ENCODE measurements at places on chromosomes 5 and 9.

DNA sequence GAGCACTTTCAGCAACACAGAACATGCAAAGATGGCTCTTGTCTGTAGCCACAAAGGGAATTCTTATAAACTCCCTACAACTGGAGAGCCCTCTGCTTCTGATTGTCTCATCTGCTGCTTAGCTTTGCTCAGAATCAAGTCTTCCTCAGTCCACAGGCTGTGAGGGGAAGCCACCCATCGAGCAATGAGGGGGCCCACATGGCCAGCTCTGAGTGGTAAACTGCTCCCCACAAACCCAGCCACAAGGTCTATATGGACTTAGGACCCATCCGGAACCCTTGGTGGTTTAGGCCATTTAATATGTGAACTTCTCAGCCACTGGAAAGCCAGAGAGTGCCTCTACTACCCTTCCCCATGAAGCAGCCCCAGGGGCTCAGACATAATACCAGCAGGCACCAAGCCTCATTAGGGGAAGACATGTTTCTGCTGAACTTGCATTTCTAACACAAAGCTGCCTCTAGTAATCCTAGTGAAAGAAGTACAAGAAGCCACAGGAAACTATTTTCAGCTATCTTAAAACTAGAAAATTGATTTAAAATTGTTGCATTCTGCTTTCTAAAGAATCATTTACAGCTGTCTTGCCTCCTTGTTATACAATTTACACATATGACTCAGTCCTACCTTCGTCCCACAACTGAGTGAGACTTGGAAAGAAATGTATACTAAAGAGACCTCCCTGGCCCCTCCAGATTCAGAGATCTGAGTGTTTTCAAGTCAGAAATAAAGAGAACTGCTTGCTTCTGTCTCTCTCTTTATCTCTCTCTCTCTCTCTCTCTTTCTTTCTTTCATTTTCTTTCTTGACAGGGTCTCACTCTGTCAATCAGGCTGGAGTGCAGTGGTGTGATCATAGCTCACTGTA lies 90.2 kb downstream of the ESM1 start:
- DNase-seq = no peak

GRCh38 chr9:99296291-99296951 lies 74.3 kb downstream of the SEC61B start:
- peak; percentile 6 for DNase-seq

GRCh38 chr5:67012171-67012570 lies 184.4 kb downstream of the CD180 start:
- no peak for DNase-seq

GRCh38 chr9:88733651-88734421 lies 198.9 kb downstream of the NXNL2 start:
- DNase-seq = no peak

GRCh38 chr5:67353500-67354450 lies 157.2 kb upstream of the CD180 start:
- DNase-seq = no peak

- DNase-seq = no peak
Observed at GRCh38 chr5:17951392-17952169, 317.3 kb downstream of the TAF11L14 start.

DNA sequence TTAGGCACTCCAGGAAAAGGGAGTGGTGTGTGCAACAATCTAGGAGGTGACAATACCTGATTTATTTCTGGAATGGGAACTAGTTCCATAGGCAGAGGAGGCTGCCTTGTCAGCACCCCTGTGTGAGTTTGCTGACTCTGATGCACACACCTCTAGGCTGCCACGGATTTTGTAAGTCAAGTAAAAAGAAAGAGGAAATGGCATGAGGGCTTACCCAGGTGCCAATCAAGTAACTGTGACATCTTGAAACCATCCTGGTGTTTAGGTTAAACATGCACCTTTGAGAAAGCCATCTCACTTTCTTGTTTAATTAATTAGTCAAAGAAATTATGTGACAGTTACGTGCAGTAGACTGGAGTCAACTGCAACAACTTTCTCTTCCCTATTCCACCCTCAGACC lies 32.3 kb upstream of the FAM81B start:
- DNase-seq = no peak

DNA sequence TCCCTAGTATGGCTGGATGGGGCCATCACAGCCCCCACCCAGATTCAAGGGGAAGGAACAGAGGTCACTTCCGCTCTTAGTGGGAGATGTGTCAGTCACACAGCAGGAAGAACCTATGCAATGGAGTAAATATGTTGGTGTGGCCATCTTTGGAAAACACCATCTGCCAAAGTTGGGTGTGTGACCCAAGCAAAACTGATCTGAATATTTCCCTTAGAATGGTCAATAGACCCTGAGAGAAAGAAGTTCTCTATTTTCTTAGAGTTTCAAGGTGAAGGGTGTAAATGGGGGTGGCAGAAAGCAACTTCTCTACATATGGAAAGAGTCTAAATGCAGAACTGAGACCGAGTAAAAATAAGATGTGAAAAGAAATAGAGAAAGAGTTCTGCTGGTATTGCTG lies 212.7 kb downstream of the ESM1 start:
- DNase-seq = no peak

DNA sequence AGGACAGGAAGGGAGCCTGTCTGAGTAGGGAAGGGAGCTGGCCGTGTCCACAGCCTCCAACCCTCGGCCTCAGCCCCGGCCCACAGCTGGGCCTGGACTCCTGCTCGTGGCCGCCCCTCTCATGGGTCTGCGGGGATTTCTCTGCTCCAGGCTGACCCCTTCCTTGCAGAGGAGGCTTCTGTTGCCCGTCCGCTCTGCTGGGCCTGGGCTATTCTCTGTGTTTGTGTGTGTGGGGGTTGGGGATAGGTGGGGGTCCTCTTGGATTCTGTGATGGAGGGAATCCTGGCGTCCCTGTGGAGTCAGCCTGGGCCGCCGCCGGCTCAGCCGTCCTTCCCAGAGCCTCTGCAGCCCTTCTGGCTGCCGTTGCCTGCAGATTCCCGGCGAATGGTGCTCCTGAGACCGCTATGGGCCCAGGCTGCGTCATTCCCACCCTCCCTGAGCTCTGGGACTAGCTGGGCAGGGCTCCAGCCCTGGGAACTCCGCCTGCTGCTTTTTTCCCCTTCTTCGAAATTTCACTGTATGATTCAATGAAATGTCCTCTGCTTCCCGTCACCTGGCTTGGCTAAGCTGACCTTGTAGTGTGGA lies 64.2 kb downstream of the FGF18 start:
- DNase-seq = no peak

GRCh38 chr5:135491552-135492318 lies 39.6 kb upstream of the TIFAB start:
- DNase-seq = no peak

DNA sequence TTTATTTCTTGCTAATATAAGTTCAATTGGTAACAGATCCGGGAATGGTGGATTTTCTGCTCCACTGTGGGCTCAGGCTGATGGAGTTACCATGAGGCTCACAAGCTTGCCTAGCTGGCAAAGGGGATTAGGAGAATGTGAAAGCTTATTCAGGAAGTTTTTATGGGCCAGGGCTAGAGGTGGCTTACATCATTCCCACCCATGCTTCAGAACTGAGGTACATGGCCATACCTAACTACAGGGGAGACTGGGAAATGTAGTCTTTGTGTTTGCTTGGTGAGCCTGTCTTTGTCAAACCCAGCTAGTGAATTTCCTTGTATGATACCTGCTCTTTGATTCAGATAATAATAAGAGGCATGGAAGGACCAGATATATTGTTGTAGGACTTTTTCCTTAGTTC lies 105.9 kb upstream of the DHFR start:
- no peak for DNase-seq

DNA sequence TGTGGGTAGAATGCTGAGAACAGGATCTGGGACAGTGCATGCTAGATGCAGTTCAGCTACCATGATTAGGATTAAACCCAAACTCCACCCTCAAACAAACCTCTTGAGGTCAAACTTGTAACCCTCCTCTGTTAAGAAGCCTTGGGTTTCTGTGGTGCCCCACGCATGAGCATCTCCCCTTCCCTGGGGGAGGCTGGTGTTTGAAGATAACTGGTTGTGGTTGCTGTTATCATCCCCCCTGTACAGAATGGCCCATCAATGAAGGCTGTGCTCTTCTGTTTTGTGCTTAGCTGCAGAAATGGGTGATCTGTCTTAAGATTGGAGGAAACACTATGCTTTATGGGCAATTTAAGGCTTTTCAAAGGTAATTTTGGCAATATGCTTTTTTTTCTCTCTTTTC lies 4.4 kb upstream of the DAB2IP start:
- no peak for DNase-seq

- DNase-seq = no peak
Observed at GRCh38 chr5:90017239-90017638, 392.3 kb downstream of the CETN3 start.

DNA sequence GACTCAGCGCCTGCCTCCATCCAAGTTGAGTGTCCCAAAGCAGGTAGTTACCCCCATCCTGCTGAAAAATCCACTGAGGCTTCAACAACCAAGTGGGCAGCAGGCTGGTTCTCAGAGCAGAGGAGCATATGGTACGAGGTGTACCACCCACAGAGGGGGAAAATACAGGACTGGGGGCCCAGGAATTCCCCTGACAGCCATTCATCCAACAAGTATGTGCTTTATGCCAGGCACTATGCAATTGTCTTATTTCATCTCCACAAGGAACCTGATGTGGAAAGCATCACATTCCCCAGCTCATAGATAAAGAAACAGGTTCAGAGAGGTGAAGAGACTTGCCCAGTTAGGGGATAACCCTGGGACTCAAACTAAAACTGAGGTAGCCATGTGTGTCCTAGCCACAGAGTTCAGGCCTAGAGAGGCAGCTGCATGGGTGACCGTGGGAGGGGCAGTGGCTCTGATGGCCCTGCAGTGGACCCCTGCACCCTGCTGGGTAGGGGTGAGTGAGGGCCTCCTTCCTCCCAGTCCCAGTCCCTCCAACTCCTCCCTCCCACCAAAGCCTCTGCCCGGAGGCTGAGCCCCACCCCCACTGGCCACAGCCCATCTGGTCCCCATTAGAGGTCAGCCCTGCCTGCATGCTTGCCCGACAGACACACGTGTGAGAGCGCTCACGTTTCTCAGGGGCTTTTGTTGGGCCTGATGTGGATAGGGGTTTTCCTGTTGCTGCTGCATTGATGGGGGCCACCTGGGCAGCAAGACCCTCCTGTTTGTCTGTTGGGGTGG lies 11.5 kb downstream of the PDLIM4 start:
- DNase-seq = no peak

GRCh38 chr9:16281707-16282106 lies 588.8 kb downstream of the BNC2 start:
- DNase-seq = no peak

DNA sequence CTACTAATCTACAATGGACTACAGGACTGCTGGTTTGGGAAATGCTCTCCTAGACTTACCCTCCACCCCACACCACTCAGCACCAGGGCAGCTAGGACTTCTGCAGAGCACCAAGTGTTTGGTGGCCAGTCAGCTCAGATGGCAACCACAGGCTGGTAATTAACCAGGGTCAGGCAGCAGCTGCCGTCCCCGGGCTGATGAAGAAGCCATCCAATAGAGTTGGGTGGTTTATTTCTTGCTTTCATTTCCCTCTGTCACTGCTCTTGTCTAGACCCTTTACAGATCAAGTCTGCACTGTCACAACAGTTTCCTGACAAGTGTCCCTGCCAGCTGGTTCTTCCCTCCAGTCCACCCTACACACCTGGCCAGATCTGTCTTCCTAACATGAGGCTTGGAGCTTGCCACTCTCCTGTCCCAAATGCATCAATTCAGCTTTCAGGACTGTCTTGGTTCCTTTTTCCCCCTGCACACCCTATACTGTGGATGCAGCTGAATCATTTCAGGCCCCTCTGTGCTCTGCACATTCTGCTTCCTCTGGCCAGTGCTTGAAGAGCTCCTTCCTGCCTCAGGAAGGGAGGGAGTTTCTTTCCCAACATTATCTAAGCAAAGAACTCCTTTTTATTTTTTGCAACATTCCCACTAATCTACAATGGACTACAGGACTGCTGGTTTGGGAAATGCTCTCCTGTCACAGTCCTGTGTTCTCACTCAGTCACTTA lies 30.2 kb upstream of the HSPA9 start:
- DNase-seq = no peak

GRCh38 chr9:131418143-131419025 lies 24.5 kb downstream of the PRRC2B start:
- no peak for DNase-seq

DNA sequence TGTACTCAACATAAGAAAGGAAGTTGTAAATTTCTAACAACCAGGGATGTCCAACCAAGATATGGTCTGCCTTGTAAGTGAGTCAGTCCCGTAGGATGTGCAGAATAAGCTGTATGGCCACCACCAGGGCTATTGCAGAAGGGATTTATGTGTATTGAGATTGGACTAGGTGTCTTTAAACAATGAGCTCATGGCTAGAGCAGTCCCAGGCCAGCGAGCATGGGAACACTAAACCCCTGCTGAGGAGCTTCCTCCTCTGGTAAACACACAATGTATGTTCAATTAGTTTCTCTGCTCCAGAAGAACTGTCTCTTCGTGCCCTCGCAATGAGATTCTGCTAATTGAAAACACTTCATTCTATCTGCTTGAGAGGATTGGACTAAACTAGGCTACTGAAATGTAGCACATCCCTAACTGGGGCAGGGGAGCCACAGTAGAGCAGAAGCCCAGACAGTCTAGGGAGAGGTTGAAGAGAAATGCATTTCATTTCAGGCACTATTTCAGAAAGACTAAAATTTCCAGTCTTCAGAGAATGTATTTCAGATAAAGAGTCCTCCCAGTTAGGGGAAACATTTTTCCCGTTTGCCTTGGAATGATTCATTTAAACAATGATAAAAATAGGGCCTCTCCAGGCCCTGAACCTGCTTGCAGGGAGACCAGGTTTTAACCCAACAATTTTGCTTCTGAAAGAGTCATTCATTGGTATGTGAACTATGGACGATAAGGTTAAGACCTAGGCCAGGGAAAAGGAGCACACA lies 154.7 kb downstream of the FAM114A2 start:
- no peak for DNase-seq

GRCh38 chr5:131394128-131394527 lies 130.3 kb downstream of the CDC42SE2 start:
- DNase-seq = peak; percentile 25

GRCh38 chr5:135934939-135935338 lies 19.8 kb downstream of the LECT2 start:
- no peak for DNase-seq

- DNase-seq = no peak
Observed at GRCh38 chr9:24007185-24007584, 181.1 kb upstream of the ELAVL2 start.

- DNase-seq = no peak
Observed at GRCh38 chr5:7828269-7828668, 22.7 kb downstream of the CFAP90 start.

- DNase-seq = no peak
Observed at GRCh38 chr5:113140837-113141671, 164.5 kb downstream of the DCP2 start.
